ENCODE measurements at places on chromosomes 1 and 21. TPM values are rescaled to one million over a fixed set of nuclear protein-coding genes. Genes with fewer than 3 reads are reported as not detected.

DNA sequence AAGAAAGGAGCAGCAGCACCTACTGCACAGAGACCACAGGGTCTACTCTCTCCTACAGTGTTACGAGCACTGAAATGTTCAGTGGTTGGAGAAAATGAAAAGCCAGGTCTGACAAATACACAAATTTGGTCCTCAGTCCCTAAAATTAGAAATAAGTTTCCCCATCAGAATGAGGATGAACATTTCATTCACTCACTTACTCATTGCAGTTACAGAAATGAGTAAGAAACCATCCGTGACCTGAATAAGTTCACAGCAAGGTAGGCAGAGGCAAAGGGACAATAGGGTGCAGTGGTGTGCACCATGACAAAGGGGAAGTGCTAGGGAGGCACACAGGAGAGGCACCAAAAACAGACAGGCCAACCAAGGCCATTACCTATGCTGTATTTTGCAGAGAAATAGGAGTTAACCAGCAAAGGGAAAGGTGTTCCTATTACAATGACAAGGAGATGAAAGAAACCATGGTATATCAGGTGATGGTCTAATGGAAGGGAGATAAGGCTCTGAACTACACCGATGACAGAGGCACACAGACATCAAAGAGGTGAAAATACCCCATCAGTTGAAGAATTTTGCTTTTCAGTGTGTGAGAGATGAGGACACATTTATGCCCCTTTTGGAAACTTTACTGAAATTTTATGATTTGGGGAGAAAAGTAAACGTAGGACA lies 29.4 kb downstream of the VAV3 start:
- no peak for DNase-seq

DNA sequence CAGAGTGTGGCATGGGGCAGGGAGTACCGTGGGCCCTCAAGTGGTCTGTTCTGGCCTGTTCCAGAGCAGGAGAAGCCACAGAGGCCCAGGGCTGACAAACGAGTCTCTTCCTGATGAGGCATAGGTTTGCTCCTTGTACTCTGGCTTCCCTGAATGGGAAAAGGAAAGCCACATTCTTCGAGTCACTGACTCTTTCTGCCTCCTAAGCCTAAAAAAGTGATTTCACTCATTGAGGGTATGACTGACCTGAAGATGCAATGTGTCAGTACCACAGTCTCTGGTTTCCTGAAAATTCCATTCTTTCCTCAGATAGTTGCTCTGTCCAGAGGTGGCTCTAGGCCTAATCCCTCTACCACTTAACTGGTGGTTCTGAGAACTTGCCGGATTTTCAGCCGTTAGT lies 92.3 kb downstream of the KCNN3 start:
- no peak for DNase-seq

GRCh38 chr21:41234569-41234968 lies 66.6 kb downstream of the BACE2 start:
- DNase-seq: no peak

GRCh38 chr1:110086961-110087360 lies 16.5 kb upstream of the ALX3 start:
- DNase-seq: no peak

Gene MAN1A2
- 63.5 TPM for total RNA-seq

All from fibroblast of villous mesenchyme (primary cell).